RWPE1 (cell line): ENCODE measurements at places on chromosomes 1 and 21.
A peak's percentile ranks its signal among the peaks of the same experiment; 100 is the strongest.

GRCh38 chr1:183576537-183576936 is 13.7 kb downstream of the NCF2 start:
- no peak for DNase-seq

GRCh38 chr1:205977402-205978014 is 25.7 kb downstream of the RAB7B start:
- DNase-seq, result peak; percentile 73

- no peak for DNase-seq
Measured at GRCh38 chr1:72296501-72296900, 14.2 kb upstream of the NEGR1 start.

GRCh38 chr1:51630922-51631321 is 14.0 kb downstream of the OSBPL9 start:
- no peak for DNase-seq
